SIG-M5 (cell line): ENCODE measurements at places on chromosomes 16 and 17.

- no peak for DNase-seq
Measured at GRCh38 chr17:80386341-80386740, 28.6 kb upstream of the ENDOV start.

DNA sequence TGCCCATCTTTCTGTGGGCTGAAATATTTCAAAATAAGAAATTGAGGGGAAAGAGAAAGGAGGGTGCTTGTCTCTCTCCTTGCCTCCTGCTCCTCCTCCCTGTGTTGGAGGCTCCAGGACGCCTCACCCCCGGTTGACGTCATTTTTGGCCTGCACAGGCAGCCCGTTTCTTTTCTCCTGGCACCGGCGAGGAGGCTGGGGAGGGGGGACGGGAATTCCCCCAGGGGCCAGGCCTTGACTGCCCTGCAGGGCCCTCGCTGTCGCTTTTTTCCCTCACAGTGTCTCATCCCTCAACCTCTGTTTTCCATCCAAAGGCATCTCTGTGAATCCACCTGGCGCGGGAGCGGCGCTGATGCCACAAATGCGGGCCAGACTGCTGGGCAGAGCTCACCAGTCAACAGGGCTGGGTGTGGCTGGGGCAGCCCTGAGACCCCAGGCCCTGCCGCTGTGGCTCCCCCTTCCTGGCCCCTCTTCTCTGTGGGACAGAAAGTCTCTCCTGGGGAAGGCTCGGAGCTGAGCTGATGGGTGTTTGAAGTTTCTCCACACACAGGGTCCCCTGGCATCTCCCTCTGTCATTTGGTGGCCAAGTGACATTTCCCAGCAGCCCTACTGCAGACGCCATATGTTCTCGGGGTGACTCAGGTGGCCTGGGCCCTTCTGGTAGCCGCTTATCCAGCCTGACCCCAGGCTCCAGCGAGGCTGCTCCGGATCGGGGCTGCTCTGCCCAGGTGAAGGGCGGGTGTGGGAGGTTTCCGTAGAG lies 16.0 kb downstream of the CENPX start:
- DNase-seq: no peak

- DNase-seq: no peak
Measured at GRCh38 chr16:84820305-84820684, 510 bp downstream of the CRISPLD2 start.

- DNase-seq: no peak
Measured at GRCh38 chr16:31351246-31351941, 3.6 kb upstream of the ITGAX start.

GRCh38 chr17:2972749-2973148 lies 90.7 kb downstream of the OR1D5 start:
- DNase-seq: no peak

GRCh38 chr17:38730526-38731379 lies 612 bp downstream of the CISD3 start:
- no peak for DNase-seq

GRCh38 chr17:4600563-4600962 lies 16.2 kb downstream of the SMTNL2 start:
- no peak for DNase-seq

DNA sequence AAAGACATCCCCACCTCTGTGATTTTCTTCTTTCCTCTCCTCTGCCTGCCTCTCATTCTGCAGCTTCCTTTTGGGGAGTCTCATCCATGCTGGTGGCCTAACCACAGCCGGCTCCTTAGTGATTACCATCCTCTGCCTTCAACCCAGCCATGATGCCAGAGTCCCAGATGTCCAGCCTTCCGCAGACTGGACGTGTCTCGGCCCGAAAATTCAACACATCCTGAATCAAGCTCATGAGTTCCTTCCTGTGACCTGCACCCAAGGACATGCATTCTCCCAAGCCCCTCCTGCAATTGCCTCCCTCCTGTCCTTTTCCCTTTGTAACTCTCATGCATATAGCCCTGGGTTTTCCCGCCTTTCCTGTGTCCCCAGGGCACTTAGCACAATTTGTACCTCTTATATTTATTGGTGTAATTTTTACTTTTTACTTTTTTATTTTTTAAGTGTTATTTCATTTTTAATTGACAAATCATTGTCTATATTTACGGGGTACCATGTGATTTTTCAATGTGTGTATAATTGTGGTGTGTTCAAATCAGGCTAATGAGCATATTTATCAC lies 1.2 kb upstream of the SLC13A5 start:
- no peak for DNase-seq

DNA sequence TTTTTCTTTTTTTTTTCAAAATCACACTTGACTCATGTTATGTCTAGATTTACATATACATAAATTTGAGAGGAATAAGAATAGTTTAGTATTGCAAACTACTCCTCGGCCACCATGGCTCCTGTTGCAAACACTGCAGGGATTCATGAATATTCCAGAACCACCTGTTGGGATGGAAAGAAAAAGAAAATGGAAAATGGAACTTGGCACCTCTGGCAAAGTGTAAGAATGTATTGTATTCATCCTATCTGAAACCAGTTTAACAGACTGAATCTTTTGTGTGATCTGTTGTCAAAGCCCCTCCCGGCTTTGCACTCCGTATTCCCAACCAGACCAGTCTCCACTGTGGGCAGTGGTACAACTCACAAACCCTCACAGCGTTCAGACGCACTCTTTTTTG lies 124.4 kb downstream of the SPECC1 start:
- DNase-seq: no peak

- DNase-seq: no peak
Measured at GRCh38 chr17:53314521-53314920, 508.2 kb upstream of the KIF2B start.

GRCh38 chr17:9676820-9677310 lies 31.5 kb downstream of the USP43 start:
- DNase-seq: no peak

DNA sequence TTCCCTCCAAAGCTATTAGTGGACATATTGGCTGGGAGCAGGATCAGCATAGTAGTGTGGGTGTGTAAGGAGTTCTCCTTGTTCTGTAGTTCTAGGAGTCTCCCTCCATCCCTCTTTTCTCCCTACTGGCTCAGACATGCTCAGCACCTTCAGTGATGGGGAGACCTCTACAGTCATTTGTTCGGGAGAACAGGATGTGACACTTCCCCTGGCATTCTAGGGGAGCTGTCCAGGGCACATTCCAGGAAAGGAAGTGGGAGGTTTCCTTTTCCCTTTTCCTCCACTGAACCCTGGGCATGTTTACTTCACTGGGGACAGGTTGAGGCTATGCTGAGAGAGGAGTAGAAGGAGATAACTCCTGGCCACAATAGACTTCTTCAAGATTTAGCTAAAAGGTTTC lies 86.5 kb downstream of the MYH13 start:
- no peak for DNase-seq

GRCh38 chr17:78541488-78542206 lies 35.5 kb downstream of the DNAH17 start:
- DNase-seq: no peak

GRCh38 chr16:16041196-16041892 lies 91.9 kb downstream of the ABCC1 start:
- no peak for DNase-seq

- no peak for DNase-seq
Measured at GRCh38 chr17:81858967-81859905, 1.1 kb downstream of the P4HB start.

DNA sequence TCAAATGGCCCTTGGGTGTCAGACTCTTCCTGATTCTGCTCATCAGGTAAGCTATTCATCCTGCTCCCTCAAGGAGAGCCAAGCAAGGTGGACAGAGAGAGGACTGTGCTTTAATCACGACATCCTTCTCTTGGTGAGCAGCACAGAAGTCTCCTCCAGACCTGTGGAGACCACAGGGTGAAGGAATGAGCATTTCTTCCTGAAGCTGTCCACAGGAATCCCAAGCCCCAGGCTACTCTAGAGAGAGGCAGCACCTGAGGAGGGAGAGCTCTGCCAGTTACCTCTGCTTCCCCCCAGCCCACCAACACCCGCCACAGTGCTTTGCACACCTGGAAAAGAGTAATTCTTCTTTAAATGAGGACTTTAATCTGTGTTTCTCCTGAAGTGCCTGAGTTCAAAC lies 100.0 kb downstream of the PARN start:
- no peak for DNase-seq

DNA sequence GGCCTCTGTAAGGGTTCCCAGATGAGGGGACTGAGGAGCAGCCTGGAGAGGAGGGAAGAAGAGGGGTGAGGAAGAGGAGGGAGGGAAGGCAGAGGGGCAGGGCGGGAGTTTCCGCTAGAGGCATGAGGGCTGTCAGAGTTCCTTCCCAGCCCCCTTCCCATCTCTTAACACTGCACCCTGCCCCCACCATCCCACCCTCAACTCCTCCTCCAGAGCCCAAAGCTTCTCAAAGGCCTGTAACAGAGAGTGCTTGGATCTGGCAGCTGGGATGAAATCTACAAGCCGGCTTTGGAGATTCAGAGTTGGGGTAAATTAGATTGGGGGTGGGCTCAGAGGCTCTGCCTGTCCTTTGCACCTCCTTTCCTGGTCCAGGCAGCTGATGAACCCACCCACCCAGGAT lies 57.3 kb upstream of the DLX4 start:
- no peak for DNase-seq

GRCh38 chr16:81896902-81897301 lies 114.4 kb downstream of the SDR42E1 start:
- no peak for DNase-seq

DNA sequence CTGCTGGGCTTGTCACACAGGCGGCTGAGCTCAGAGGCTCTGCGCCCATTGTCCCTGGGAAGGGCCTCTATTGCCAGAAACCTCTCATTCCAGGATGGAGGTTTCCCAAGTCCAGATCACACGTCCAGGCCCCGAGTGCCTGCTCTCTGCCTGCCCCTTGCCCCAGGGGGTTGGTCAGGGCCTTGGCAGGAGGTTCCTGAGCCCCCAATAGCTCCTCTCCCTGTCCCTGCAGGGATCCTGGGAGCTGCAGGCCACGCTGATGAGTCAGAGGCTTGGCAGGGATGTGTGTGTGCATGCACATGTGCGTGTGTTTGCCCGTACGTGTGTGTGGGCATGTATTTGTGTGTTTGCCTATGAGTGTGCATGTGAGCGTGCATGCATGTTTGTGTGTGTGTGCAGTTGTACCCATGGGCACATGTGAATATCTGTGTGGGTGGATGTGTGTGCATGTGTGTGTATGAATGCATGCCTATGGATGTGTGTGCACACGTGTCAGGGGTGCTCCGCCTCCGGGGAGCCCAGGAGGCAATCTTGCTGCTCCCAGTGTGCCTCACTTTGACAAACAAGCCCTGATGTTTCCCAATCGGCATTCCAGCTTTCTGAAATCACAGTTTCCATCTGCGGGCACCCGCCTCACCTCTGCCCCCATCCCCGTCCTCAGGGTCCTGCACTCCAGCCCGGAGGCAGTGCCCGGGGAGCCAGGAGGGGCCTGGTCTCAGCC lies 98.4 kb upstream of the GSE1 start:
- no peak for DNase-seq

GRCh38 chr16:4500272-4500671 lies 24.1 kb downstream of the HMOX2 start:
- DNase-seq: no peak

- DNase-seq: no peak
Measured at GRCh38 chr17:80834893-80835275, 156.8 kb upstream of the CHMP6 start.

GRCh38 chr16:47063011-47063724 lies 80.6 kb downstream of the NETO2 start:
- DNase-seq: no peak

DNA sequence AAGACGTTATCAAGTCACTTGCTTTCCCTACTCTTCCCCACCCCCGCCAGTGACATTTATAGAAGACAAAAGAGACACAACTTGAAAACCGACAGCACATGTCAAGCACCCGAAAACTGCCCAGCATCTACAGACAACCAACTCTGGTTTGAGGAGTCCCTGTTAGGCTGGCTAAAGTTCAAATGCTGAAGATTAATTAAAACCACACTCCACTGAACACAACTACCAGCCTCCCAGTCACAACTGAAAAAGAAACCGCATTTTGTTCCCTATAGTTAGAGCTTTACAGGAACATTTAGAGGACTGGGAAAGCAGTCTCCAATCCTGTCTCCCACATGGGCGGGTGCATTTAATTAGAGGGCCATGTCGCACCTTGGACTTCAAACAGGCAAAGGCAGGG lies 73.0 kb upstream of the COX10 start:
- DNase-seq: no peak

- no peak for DNase-seq
Measured at GRCh38 chr16:90077757-90078578, 837 bp upstream of the PRDM7 start.

- DNase-seq: no peak
Measured at GRCh38 chr17:19762515-19762961, 14.4 kb upstream of the ALDH3A1 start.
